ENCODE measurements at places on chromosomes 16 and 17.
A peak's percentile ranks its signal among the peaks of the same experiment; 100 is the strongest.

DNA sequence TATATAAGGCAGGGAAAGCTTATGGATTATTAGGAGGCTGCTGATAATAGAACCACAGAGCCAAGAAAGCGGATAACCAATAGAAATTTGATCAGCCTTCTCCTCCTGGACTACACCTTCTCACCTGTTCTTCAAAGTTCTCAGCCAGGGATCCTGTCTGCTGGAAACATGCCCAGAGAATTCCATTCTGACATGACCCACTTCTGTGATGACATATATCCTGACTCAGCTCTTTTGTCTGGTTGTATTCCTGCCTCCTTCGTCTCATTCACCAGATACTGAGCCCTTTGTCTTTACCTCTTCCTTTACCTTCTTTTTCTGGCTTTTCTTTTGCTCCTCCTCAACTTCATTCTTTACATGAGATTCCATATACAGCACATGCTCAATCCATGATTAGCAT, 576.1 kb downstream of the CDH11 start:
- DNase-seq: no peak

GRCh38 chr16:75555213-75555706, 792 bp downstream of the TMEM231 start:
- DNase-seq: no peak

GRCh38 chr17:60423865-60424264, 1.6 kb downstream of the CHCT1 start:
- no peak for DNase-seq

DNA sequence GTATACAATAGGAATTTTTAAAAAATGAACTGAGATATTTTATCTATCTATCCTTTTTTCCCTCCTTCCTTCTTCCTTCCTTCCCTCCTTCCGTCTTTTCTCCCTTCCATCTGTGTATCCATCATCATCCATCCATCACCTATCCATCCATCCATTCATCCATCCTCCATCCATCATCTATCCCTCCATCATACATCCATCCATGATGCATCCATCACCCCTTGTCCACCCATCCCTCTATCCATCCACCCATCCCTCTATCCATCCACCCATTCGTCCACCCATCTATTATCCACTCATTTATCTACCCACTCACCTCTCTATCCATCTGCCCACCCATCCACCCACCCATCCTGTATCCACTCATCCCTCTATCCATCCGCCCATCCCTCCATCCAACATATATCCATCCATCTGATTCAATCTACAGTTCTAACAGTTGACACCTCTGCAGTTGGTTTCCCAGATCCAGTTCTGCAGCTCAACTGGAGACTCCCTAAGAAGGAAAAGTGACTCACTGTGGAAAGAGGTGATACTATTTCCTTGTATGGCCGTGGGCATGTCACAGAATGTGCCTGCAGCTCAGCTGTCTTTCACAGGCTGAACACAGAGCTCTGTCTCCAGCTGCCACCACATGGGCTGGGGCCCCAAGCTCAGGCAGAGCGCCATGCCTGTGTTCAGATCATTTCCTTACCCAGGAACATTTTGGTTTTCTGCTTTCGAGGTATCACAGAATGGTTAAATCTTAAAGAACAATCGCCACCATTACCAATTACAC, 130.8 kb downstream of the XYLT1 start:
- DNase-seq: no peak

GRCh38 chr16:78773291-78773702, 673.8 kb downstream of the WWOX start:
- no peak for DNase-seq

DNA sequence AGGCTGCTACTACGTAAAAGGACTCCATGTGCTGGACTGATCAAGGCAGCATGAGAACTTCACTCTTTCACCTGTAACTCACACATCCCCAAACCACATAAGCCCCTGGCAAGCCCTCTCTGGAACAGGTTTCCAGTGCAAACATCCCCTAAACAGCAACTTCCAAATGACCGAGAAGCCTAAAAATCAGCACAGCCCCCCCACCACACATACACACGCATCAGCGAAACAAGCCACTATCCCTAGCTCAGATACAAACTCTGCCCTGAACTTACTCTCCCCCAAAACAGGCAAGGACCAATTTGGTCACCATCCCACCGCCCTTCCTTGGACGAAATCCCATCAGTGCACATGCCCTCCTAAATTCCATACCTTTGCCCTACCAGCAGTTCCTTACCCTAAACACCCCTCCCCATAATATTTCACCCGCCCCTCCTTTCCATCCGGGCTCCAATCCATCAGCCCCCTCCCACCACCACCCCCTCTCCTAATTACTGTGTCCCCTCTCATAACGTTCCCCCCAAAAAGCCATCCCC, 735 bp downstream of the LSM12 start:
- no peak for DNase-seq

- DNase-seq: no peak
Observed at GRCh38 chr16:62638324-62638911, 602.2 kb upstream of the CDH8 start.

DNA sequence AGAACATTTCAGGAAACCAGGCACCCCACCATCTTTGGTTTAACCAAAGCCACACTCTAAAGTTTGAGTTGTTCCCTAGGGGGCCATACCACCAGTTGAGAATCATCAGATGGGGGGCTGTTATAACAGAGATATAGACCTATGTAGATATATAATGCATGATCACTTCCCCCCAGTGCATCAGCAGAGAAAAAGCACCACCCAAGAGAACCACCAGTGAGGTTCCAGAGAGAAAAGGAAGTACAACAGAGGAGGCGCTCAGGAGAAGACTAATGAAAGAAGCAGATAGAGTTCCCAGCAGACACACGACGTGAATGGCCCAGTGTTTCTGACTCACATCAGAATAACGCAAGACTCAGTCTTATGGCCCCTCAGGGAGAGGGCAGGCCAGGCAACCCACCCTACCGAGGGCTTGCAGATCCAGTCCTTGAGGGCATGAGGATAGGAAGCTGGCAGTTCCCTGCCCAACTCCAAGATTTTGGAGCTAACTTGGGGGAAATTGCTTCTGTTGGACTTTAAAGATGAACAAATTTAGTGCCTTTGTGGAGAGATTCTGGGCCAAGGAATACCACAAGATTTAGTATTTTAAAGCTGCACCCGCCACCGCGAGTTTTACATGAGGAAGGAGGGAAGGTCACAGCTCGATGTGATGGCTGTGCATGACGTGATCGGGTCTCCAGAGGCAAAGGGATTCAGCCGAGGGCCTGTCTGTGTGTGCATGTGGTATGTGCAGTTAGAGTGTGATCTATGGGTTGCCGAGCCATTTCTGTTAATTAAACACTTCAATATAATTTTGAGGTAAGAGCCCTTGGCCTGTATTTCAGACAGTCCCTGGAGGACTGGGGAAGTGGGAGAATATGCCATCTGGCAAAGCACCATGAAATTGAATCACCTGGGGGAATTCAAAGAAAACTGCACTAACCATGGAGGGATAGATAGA, 53.1 kb downstream of the AIPL1 start:
- no peak for DNase-seq

- DNase-seq: no peak
Observed at GRCh38 chr17:62179525-62180161, 114.6 kb upstream of the MED13 start.

- DNase-seq: no peak
Observed at GRCh38 chr17:16314859-16315258, 38.4 kb downstream of the CENPV start.

DNA sequence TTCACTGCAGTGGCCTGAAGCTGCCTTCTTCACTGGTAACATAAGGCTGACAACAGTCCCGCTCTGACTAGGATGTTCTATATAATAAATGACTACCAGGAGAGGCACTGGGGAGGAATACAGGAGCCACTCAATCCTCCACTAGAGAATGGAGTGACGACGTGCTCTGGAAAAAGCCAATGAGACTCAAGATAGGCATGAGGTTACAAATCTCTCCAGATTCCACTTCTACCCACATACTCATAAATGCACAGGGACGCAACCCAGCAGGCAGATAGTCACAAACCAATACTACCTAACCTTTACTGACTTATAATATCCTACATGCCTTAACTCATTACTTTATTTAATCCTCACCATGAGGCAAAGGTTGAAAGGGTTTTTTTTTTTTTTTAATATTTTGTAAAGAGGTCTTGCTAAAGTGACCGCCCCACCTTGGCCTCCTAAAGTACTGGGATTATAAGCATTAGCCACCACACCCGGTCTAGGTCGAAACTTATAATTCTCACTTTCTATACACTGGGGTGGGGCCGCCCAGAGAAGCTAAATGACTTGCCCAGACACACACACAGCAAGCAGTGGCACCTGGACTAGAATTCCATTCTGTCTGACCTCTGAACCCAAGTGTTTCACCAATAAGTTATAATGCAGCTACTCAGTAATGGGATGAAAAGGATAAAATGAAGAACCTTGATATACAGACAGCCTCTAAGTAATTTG, 33.7 kb downstream of the TOM1L2 start:
- DNase-seq: no peak

DNA sequence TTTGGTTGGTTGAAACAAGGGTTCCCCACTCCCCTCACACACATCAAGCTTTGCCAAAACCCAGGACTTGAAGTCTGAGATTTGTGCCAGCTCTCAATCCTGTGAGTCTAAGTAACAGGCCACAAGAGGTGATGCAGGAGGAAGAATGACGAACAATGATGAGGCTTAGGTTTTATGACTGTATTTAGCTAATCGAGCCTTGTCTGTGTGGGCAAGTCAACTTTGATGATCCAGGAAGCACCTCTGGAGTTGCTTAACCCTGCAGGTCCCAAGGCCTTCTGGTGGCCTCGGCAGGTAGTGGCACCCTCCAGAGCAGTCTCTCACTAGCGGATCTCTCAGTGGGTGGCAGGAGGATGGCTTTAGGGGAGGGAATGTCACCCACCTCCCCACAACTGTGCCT, 28.7 kb downstream of the CDK5RAP3 start:
- DNase-seq: no peak

GRCh38 chr16:243348-243747, 8.7 kb downstream of the FAM234A start:
- no peak for DNase-seq

- DNase-seq: peak; percentile 91
Observed at GRCh38 chr17:47698749-47699535, 5.0 kb downstream of the TBKBP1 start.

- no peak for DNase-seq
Observed at GRCh38 chr16:86299882-86300610, 210.3 kb upstream of the FOXF1 start.

- no peak for DNase-seq
Observed at GRCh38 chr16:13959626-13960025, 39.7 kb downstream of the ERCC4 start.

DNA sequence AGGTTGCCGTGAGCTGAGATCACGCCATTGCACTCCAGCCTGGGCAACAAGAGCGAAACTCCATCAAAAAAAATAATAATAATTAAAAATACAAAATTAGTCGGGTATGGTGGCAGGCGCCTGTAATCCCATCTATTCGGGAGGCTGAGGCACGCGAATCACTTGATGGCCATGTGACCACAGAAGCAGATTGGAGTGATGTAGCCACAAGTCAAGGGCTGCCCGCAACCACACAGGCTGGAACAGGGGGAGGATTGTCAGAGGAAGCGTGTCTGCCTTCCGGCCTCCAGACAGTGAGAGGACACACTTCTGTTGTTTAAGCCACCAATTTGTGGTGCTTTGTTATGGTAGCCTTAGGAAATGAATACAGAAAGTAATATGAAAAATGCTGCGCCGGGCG, 11.8 kb upstream of the NAGS start:
- DNase-seq: no peak

DNA sequence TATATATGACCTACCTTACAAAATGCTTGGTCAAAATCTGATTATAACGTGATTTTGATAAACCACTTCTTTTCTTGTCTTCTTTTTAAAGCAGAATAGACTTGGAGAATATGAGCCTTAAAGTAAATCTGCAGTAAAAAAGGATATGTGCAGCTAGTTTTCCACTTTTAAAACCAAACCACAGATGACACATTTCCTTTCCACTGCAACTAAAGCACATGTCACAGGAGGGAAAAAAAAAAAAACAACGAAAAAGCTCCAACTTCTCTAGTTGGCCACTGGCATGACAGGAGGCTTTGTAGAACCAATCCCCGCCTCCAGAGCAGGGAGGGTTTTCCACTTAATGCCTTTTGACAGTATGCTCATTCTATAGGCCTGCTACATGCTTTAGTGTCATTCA, at the start of gene EVI2A:
Gene EVI2A, minus strand, starts transcription at position 142 of the 400 bp plus-strand sequence. CDS start 2,609 bp downstream, outside the sequence.
- peak; percentile 13 for DNase-seq

GRCh38 chr17:75639771-75640555, 6.7 kb downstream of the SMIM5 start:
- no peak for DNase-seq

DNA sequence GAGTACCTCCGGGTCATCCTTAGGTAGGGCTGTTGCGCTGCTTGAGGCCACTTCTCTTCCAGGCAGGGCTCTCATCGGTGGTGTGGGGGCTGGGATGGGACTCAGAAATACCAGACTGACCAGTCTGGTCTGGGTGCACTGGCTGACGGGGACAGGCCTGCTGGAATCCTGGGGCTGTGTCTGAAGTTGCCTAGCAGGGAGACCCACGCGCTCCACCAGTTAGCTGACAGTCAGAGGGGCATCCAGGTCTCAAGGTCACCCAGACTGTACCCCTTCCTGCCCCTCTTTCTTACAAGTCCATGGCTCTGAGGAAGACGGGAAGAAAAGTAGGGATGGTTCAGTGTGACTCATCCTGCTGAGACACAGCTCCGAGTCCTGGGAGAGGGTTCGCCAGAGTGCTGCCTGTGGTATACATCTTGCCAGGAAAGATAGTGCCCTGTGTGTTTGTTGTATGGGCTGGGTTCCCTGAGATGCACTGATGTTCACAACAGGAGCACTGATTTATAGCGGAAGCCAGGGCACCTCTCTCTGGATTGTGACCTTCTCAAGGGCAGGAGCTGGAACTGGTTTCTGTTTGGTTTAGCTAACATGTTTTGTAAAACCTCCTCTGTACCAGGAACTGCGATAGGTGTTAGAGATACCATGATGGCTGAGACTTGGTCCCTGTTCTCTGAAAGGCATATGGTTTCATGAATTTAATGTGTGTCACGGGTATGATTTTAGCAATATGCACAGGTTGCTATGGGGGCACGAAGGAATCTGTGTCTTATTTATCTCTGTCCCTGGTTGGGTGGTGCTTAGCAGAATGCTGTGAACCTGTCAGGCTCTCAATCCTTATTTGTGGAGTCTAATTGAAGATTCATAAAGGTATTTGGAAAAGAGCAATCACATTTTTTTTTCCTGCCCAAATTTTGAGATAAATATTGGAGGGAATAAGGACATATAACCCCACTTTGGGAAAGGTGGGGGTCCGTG, 97.5 kb downstream of the OR1D5 start:
- no peak for DNase-seq

GRCh38 chr17:4972752-4973151, 5.1 kb upstream of the SPAG7 start:
- no peak for DNase-seq

Data from GM12892 (cell line).